Fibroblast of skin of left biceps (primary cell): ENCODE measurements at places on chromosomes 5 and 9.

DNA sequence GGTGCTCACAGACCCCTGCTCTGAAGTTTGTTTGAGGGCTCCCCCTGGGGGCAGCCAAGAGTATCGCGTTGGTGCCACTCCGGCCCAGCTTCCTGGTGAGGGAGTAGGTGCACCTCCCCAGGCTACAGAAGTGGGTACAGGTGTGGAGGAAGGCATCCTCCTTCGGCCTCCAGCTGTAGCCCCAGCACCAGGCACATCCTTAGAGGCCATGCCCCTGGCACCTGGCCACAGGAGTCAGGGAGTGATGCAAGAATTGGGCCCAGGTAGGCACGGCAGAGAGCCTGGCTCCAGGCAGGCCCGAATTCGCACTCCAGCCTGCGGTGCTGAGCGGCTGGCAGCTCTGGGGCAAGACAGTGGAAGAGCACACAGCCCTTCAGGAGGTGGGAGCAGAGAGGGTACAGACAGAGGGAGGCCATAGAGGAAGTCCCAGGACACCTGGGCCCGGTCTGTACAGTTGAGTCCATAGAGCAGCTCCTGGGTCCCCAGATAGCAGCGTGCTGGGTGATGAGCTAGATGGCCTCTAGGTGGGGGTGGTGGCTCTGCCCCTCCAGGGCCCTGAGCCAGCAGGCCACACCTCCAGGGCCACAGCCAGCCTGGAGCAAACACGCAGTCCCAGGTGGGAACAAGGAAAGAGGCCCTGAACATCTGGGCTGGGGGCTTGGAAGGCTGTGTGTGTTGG is 2.4 kb downstream of the SAPCD2 start:
- no peak for DNase-seq

GRCh38 chr5:180141068-180141660 is 67.8 kb downstream of the RASGEF1C start:
- DNase-seq: no peak

- DNase-seq: peak; percentile 78
These were observed 146.9 kb upstream of the DMRT1 start for GRCh38 chr9:694403-695154.

DNA sequence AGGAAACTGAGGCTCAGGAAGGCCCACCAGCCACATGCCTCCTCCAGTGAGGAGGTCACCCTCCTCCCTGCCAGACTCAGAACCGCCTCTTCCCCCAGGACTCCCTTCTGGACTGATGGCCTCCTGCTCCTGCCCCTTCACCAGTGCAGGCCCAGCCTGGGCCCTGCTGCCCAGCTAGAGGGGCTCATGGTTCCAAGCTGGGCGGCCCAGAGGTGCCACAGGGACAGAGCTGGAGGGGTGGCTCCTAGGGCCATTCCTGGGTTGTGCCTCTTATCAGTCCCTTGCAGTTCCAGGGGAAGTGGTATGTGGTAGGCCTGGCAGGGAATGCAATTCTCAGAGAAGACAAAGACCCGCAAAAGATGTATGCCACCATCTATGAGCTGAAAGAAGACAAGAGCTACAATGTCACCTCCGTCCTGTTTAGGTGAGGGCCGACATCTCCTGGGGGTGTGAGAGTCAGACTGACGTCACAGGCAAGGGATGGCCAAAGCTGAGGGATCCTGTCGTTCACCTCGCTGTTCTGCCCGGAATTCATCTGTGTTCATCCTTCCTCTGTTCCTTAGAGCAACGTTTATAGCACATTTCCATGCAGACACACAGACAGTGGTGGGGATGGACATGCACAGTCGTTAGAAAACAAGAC is 819 bp downstream of the LCN2 start:
- DNase-seq: no peak

- DNase-seq: no peak
These were observed 1655.3 kb upstream of the C9orf72 start for GRCh38 chr9:29228558-29228957.

DNA sequence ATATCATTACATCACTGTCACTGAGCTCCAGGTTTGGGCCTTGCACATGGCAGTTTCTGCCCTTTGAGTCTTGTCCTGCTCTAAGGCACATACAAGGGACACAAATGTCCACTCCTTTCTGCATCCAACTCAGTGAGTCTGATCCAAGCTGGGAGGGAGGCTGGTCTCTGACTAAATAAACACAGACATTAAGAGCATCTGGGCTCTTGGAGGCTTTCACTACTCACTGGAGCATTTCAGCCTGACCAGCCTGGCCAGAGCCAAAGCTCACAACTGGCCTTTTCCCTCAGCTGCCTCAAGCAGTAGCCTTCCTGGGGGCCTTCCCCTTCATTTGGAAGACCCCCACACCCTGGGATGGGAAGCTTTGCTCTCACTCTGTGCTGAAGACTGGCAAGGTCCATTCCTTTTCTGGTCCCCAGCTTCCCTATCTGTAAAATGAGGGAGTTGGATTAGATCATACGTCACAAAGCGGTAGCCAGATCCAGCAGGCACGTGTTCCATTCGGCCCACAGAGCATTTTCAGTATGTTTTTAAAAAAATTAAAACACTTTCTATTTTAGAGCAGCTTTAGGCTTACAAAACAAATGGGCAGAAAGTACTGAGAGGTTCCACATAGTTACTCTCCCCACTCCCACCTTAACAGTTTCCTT is 58.6 kb upstream of the XPA start:
- no peak for DNase-seq

DNA sequence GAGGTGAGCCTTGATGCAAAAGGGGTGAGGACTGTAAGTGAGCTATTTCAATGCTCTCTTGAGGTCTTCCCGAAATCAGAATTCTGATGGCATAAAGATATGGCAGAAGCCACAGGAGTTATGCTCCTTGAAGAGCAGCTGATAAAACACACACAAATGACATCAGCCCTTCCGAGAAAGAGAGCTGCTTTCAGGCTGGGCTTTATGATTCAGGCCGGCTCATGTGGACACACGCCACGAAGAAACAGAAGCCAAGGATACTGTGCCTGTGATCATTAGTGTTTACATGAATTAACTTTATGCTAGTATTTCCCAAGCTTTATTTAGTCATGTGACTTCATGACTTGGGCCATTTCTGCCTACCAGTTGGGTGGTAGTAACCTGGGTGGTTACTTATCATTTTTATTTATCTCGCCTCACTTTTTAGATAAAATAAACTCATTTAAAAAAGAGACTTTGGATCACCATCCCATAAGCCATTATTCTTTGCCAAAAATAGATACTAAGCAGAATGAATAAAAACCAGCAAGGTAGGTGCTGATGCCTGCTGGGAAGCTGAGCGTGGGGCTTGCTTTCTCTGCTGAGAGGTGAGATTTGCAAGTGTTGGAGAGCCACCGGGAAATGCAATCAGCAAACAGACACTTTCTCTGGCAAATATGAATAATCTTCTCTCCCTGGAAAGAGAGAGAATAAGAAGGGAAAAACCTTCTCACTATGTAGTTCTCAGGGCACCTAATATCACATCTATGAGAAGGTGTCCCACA is 73.0 kb upstream of the SLC25A51 start:
- peak; percentile 39 for DNase-seq

GRCh38 chr5:14595189-14595588 is 13.6 kb downstream of the OTULINL start:
- DNase-seq: no peak

DNA sequence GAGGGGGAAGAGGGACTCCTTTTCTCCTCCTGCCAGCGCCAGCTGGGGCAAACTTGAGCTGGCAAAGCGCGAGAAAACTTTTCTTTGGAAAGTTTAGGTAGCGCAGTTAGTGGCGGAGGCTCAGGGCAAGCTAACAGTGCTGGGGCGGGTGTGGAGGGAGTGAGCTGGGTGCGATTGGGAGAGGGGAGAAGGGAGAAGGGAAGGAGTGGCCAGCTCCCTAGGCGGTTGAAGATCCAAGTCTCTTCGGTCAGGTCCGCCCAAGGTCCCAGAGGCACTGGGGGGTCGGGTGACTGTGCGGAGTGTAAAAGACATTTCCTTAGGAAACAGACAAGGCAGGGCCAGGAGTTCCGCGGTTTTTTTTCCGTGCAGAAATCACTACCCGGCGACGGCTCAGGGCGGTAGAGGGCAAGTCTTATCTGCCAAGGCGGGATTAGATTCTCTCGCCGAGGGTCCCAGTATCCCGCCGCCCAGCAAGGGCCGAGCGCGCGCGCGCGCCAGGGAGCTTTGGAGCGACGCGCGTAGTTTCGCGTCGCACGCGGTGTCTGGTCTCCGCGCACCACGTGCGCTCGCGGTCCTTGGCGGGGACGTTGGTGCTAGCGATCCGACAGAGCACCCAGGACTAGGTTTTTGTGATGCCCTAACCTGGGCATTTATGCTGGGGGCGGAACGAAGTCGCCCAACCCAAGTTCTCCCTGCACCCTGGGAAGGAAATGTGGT is 33.6 kb upstream of the NFIB start:
- DNase-seq: no peak

- no peak for DNase-seq
These were observed 27.2 kb downstream of the NEK6 start for GRCh38 chr9:124284940-124285441.

- no peak for DNase-seq
These were observed 21.8 kb downstream of the RNF44 start for GRCh38 chr5:176515396-176515795.

GRCh38 chr9:61669352-61669751 is 479.5 kb downstream of the SPATA31A7 start:
- DNase-seq: no peak

DNA sequence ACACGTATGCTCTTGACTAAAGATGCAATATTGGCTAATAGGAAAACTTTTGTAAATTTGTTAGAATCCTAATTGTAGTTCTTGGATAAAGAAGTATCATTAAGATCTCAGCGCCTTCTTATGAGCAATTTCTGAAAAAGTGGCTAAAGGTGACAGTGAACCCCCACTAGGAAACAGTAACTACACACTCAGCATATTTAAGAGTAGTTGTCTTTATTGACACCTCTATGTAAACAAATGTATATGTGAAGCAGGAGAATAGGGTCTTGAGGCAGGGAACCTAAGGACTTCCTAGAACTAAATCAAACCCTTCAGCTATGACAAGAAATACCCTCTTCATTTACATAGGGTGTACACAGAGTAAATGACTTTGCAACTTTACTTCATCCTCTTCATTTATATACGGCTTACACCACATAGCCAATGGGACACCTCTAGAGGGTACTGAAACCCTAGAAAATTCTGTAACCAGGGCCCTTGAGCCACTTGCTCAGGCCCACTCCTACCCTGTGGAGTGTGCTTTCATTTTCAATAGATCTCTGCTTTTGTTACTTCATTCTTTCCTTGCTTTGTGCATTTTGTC is 2.8 kb downstream of the NIPSNAP3A start:
- no peak for DNase-seq

DNA sequence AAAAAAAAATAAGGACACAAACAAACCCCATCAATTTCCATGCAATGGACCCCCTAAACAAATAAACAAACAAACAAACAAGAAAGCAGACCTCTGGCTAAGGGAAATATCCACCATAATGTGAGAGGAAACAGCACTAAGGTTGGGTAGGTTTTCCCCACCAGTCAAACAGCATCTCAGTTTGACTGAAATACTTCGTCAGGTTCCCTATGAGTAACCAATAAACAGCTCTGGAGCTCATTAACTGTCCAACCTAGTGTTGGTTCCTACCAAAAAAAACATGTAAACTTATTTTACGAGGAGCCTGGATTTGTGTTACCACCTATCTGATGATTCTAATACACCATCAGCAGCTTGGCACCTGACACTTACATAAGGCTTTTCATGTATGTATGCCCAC is 198.5 kb upstream of the TARS1 start:
- no peak for DNase-seq

- no peak for DNase-seq
These were observed 32.9 kb downstream of the FGD3 start for GRCh38 chr9:92980085-92980745.

DNA sequence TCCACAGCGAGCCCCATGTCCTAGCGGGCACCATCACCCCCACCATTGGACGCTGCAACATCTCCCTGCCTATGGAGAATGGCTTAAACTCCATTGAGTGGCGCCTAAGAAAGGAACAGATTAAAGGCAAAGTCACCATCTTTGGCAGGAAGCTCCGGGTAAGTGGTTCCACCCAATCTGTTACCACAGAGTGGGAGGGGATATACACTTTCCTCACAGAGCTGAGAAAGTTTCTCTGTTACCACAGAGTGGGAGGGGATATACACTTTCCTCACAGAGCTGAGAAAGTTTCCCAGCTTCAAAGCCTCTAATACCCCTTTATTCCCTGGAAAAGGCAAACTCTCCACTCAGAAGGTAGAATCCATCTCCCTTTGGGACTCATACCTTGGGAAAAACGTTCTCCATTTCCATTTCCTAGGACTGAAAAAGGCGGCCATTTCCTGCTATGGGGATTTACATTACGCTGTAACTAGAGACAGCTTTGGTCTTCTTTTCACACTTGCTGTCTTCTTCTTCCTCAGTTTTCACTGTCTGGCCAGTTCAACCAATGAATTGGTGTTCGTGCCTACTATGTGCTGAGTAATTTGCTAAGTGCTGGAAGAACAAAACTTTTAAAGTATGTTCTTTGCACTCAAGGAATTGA is 63.4 kb upstream of the WWC1 start:
- no peak for DNase-seq

DNA sequence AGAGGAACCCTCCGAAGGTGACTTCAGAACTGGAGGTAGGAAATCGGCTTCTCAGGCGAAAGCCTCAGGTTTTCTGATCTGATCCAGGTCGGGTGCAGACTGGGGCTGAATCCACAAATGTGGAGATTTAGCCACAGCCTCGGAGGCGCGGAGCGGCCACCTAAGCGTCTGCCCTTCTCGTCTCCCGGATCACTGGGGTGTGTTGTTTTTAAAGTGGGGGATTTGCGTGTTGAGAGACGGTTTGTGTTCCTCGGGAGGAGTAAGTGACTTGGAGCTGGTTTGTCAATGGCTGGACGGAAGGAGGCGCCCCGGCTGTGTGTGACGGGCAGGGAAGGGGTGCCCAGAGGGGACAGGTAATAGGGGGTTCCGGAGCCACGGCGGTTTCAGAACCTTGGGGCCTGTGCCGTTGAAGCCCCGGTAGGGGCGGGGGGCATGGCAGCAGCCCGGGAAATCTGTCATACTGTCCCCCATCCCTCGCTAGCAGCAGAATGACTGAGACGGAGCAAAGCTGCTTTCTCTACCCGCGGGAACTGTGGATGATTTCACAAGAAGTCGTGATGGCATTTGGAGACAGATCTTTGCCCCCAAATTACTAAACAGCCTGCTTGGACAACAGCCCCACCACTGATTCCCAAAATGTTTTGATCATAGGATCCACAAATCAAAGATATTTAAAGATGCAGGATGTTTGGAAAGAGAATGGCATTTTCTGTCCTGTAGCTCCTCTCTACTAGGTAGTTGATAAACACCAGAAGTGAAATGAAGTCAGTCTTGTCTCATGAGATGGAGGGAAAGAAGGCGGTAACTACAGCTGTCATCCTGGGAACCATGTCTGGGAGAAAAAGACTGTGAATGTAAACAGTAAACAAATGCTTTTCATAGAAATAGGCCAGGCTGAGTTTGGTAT is 216.5 kb downstream of the PDZD2 start:
- no peak for DNase-seq
